ENCODE measurements at places on chromosomes 4 and X.

DNA sequence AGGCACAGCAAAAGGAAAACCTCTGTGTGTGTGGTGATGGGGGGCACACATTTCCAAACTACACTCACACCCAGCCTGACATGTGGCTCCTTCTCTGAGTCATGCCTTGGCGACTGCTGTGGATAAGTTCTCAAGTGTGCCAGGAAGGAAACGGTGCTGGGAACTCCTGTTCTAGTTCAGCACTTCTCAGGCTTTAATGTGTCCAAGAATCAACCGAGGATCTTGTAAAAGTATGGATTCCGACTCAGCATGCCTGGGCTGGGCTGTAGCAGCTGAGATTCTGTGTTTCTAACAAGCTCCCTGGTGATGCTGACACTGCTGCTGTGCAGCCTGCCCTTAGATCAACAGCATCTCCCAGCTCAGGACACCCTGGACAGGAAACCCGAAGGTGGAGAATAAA lies 20.2 kb downstream of the CLNK start:
- no peak for DNase-seq

- no peak for DNase-seq
Observed at GRCh38 chrX:124954402-124954801, 365.3 kb upstream of the TEX13C start.

- DNase-seq: no peak
Observed at GRCh38 chr4:6641164-6641970, 882 bp downstream of the MRFAP1 start.

DNA sequence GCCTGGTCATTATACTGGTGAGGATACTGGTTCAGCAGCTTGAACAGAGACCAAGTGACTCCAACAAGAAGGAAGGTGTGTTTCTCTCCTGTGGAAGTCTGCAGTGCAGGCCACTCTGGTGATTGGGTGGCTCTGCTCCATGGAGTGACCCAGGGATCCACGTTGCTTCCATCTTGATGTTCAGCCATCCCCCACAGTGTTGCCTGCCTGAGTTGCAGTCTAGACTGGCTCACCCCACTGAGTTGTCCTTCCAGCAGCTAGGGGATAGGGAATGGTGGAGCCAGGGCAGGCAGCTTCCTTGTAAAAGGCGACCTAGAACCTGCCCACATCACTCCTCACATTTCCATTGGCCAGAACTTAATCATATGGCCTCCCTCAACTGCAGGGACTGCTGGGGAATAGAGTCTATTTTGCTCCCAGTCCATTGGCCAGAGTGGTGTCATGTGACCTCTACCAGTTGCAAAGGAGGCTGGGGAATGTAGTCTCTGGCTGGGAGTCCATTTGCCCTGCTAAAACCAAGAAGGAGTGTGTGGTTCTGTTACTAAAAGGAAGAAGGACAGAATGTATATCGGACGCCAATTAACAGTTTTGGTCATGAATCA lies 8.0 kb downstream of the MAN2B2 start:
- no peak for DNase-seq

DNA sequence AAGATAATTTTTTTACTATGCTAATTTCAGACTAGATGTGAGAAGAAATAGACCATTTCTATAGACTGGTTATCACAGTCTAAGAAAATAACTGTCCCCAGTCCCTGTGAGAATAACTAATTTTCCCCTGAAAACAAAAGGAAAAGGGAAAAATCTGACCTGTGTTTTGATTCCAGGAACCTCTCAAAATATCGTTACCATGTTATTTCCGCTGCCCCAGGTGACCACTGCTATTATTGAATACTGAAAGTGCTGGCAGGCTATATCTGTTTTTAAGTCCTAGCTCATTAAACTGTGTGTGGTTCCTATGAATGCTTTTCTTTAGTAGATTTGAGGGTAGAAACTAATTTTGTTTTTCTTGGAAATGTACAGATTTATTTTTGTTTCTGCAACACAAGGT lies 83.6 kb downstream of the GAB1 start:
- no peak for DNase-seq

- no peak for DNase-seq
Observed at GRCh38 chr4:8555716-8556115, 24.5 kb upstream of the GPR78 start.

DNA sequence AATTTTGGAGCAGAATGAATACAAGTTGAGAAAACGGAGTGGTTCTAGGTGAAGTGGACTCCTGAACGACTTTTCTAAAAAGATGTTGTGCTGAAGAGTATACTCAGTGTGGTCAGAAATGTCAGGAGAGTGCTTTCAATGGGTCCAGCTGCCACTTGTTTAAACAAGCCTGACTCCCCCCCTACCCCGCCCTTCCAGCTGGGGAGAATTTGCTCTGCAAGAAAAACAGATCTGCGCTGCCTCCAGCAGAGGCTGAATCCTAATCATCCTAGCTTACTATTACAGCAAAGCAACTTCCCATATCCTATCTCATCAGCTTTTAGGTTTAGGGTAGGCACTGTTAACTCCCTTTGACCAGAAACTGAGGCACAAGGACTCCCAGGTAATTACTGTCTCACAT lies 1.9 kb downstream of the MAP3K15 start:
- no peak for DNase-seq

DNA sequence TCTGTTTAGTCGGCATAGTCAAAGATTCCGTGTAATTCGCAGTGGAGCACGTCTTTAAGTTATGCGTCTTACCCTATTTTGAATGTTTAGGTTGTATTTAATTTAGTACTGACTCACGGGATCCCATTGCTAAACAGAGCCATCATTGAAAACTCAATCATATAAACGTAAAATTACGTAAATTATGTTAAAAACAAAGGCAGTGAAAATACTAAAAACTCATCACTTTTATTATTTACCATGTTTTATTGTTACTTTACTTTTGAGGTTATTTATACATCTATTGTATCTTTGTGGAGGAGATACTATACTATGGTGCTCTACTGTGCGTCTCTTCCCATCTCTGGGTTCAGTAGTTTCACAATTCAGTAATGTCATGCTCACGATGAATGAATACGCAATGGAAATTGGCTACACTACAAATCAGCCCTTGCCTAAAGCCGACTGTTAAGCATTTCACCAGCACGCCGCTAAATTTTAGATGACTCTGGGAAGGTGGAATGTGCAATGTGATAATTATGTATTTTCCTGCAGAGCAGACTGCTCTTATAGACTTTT lies 944 bp downstream of the FUNDC2 start:
- no peak for DNase-seq

GRCh38 chr4:57103051-57103450 lies 7.1 kb downstream of the IGFBP7 start:
- no peak for DNase-seq

DNA sequence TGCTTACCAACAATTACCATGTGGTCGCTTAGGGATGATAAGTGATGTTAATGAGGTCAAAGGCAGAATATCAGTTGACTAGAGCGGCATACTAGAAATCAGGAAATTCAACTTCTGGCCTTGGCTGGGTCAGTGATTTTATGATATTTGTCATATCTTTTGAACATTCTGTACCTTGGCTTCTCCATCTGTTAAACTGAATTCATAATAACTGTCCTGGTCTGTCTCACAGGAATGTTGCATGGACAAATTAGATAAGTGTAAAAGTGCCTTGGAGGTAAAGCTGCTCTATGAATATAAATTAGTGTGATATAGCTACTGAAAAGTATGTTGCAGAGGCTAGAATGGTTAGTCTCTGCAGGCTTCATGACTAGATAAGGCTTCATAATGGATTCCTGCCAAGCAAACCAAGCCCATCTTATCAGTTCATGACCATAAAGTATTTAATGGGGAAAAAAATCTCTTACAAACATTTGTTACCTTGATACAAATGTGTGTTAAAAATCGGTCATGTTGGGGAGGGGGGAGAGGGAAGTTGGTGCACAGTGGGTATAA lies 104.6 kb upstream of the BMPR1B start:
- DNase-seq: no peak

DNA sequence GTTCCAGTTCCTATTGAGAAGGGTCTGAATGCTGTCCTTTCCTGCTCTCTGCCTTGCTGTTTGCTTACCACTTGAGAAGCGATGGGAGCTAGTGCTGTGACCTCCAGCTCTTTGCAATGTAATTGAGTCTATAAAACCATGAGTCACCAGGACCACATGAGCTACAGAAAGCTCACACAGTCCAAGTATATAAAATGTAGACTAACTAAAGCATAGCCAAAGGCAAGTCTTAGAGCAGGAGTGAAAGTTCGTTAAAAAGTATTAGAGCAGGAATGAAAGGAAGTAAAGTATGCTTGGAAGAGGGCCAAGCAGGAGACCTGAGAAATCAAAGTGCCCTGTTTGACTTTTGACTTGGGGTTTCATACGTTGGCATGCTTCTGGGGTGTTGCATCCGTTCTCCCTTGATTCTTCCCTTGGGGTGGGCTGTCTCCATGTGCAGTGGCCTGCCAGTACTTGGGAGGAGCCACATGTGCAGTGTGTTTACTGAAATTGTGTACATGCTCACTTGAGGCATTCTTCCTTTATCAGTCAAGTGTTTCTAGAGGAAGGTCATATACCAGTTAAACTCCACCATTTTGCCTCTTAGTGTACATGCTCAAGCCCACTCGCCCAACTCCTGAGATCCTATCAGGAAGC lies 71.3 kb upstream of the KIT start:
- DNase-seq: no peak

DNA sequence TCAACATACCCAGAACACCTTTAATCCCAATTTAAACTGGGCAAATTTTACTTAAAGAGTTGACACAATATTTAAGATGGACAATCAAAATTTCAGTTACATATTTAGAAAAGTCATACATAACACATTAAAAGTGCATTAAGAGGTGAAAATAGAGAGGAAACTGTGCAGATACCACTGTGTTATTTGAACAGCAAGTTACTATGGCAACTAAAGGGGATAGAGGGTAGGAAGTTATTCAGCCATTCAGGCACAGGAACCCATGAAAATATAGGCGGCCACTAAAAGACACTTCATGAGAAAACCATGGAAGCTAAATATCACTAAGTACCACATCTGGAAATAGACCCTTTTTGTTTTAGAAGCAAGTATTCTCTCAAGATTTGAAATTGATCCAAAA lies 75.1 kb downstream of the PDGFC start:
- DNase-seq: no peak

DNA sequence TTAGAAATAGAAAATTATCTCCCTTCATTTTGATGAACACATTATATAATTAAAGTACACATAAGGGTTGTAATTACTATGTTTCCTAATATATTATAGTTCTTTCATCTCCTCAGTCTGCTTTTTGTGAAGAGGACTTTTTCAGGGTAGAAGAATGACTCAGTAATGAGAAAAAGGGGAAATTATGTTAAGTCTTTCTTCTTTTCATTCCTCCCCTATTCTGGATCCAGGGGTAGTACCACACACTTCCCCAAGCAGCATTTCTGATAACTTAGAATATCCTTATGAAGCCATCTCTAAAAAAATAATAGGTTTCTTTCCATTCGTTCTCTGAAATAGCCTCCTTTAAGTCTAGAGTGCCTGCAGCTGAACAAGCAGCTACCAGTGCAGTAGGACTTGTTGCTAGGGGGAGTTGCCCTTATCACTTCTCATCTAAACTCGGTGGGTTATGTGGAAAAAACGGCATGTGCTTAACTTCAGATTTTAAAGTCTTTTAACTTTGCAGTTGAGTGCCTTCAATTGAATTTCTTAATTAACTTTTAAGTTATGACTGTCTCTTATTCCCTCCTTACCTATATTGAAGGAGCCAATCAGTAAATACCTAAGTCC lies 184.8 kb downstream of the ARHGAP24 start:
- no peak for DNase-seq

DNA sequence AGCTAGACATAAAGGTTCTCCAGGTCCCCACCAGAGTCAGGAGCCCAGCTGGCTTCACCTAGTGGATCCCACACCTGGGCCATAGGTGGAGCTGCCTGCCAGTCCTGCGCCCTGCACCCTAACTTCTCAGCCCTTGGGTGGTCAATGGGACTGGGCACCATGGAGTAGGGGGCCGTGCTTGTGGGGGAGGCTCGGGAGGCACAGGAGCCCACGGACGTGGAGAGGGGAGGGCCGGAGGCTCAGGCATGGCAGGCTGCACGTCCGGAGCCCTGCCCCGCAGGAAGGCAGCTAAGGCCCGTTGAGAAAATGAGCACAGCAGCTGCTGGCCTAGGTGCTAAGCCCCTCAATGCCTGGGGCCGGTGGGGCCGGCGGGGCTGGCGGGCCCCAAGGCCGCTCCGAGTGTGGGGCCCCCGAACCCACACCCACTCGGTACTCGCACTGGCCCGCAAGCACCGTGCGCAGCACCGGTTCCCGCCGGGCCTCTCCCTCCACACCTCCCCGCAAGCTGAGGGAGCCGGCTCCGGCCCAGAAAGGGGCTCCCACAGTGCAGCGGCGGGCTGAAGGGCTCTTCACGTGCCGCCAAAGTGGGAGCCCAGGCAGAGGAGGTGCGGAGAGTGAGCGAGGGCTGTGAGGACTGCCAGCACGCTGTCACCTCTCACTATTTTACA lies 291.1 kb downstream of the KLHL4 start:
- no peak for DNase-seq

- DNase-seq: no peak
Observed at GRCh38 chr4:118676128-118676527, 9.1 kb upstream of the METTL14 start.

- DNase-seq: no peak
Observed at GRCh38 chrX:153526042-153526441, 8.6 kb downstream of the ATP2B3 start.

- no peak for DNase-seq
Observed at GRCh38 chr4:166435449-166435848, 562.4 kb downstream of the TLL1 start.

GRCh38 chrX:41912923-41913322 lies 10.4 kb downstream of the CASK start:
- no peak for DNase-seq

DNA sequence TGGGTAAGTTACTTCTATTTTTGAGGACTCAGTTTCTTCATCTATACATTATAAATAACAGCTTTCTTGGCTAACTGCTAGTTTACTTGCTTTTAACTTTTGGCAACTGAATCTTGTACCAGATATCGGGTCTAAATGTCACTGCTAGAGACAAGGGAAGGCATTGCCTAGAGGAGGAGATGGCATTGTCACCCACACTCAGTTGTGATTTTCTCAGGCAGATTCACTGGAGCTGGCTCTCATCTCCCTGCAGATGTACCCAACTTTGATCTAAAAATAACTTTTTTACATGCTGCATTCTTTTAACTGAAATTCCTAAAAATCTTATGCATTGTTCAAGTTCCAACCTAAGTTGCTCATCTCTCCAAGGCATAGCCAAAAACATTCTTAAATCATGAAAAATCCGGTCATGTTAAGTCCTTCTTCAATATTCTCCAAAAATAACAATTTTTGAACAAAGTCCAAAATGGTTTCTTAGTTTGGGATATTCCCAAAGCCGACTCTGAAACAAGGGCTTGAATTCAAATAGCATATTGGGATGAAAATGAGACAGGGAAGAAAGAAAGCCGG lies 469.0 kb upstream of the BOD1L1 start:
- no peak for DNase-seq

GRCh38 chr4:182914357-182914756 lies 2.8 kb downstream of the DCTD start:
- DNase-seq: no peak

GRCh38 chr4:14848229-14848628 lies 154.1 kb upstream of the CPEB2 start:
- no peak for DNase-seq

GRCh38 chr4:101282076-101282844 lies 65.1 kb downstream of the PPP3CA start:
- DNase-seq: no peak

All from hippocampal formation (tissue), 2 donors.